ENCODE measurements at places on chromosomes 16 and 17.
A peak's percentile ranks its signal among the peaks of the same experiment; 100 is the strongest.

DNA sequence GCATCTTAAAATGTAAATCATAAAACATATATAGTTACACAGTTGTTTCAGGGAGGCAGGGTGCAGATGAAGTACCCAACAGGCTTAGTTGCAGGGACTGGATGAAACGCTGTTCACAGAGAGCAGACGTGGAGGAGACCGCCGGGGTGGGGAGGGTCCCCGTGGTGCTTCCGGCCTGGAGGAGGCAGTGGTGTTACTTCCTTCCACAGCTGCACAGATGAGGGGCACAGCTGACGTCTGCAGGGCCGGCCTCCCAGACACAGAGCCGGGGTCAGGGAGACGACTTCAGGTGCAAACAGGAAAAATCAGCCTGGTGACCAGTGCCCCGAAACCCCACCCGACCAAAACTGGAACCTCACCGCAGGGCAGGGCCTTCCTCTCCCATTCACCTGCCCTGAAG lies 17.1 kb downstream of the SPIRE2 start:
- DNase-seq: no peak

GRCh38 chr17:4881761-4882555 lies 17.4 kb upstream of the C17orf107 start:
- peak; percentile 55 for DNase-seq

- DNase-seq: no peak
Measured at GRCh38 chr16:8892101-8892575, 10.0 kb downstream of the LITAFD start.

DNA sequence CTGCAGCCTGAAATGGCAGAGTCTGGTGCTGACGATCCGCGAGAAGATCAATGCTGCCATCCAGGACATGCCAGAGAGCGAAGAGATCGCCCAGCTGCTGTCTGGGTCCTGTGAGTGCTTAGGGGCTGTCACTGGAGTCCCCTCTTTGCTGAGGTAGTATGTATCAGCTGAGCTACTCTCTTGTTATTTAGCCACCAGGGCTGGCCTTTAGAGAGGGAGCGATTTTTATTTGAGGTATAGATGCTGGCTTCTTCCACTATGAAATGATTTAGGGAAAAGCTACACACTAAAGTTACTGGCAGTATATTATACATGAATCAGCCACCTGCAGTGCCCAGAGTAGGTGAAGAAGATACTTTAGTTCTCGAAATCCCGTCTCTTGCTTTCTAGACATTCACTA lies 2.6 kb downstream of the CDK5RAP3 start:
- DNase-seq: no peak

DNA sequence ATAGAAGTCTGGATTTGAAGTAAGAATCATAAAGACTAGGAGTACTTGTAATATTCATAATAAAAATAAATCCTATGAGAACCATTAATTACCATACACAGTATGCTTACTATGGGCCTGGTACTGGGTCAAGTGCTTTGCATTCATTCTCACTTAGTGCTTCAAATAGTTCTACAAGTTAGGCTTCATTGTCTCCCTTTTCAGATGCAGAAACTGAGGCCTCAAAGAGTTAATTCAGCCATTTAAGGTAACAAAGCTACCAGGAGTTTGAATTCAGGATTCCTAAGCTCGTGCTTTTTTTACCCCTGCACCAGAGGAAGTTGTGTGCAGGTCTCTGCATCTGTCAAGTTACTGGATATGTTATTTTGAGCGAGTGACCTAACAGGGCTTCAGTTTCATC lies 1098.4 kb upstream of the EEF2KMT start:
- no peak for DNase-seq

- DNase-seq: no peak
Measured at GRCh38 chr17:29949696-29950095, 8.3 kb downstream of the EFCAB5 start.

- no peak for DNase-seq
Measured at GRCh38 chr16:3953728-3954410, 73.4 kb upstream of the CREBBP start.

- peak; percentile 79 for DNase-seq
Measured at GRCh38 chr16:67235816-67236562, 9.1 kb downstream of the TMEM208 start.

- DNase-seq: peak; percentile 48
Measured at GRCh38 chr17:81867170-81867990, 3.8 kb downstream of the ARHGDIA start.

Measured in A172 (cell line).